ENCODE measurements at places on chromosomes 2 and 18.

- DNase-seq = no peak
These were observed 21.7 kb upstream of the ITGA6 start for GRCh38 chr2:172405673-172406072.

DNA sequence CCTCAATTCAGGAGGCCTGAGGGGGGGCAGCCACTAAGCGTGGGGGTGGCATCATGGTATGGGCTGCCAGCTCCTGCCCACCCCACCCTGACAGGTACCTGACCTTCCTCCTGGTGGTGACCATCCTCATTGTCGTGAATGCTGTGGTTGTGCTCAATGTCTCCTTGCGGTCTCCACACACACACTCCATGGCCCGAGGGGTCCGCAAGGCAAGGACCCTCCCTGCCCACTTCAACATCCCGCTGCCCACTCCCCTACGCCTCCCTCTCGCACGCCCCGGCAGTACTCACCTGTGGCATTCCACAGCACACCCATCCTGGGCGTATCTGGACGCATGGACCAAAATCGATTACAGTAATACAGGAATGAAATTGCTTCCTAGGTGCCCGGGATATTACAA is 4.0 kb downstream of the CHRNG start:
- no peak for DNase-seq

- DNase-seq = no peak
These were observed 79.2 kb upstream of the IL1R2 start for GRCh38 chr2:101912545-101912944.

GRCh38 chr2:147923846-147924245 is 79.0 kb downstream of the ACVR2A start:
- no peak for DNase-seq

DNA sequence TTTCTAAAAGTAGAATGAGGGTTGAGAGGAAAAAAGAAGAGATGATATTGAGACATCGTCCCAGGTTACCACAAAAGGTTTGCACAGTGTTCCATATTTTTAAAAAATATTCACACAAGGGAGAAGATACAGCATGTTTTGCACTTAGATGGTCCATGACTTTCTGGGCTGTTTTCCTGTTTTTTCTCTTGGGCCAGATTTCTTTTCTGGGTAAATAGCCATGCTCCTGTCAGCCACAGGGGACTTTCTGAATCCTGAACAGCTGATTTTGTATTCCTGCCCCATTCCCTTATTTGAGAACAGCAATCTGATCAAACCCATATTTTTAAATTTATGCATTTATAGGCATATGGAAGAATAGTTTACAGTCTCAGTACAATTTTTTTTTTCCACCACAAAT is 185.9 kb upstream of the NRP2 start:
- no peak for DNase-seq

Measured in midbrain (tissue), 1 donor.